ENCODE measurements at places on chromosomes 13 and 19.
A peak's percentile ranks its signal among the peaks of the same experiment; 100 is the strongest.

- no peak for DNase-seq
Measured at GRCh38 chr13:25922376-25922775, 129.4 kb downstream of the SHISA2 start.

- no peak for DNase-seq
Measured at GRCh38 chr19:41767115-41767514, 11.8 kb downstream of the CEACAM6 start.

DNA sequence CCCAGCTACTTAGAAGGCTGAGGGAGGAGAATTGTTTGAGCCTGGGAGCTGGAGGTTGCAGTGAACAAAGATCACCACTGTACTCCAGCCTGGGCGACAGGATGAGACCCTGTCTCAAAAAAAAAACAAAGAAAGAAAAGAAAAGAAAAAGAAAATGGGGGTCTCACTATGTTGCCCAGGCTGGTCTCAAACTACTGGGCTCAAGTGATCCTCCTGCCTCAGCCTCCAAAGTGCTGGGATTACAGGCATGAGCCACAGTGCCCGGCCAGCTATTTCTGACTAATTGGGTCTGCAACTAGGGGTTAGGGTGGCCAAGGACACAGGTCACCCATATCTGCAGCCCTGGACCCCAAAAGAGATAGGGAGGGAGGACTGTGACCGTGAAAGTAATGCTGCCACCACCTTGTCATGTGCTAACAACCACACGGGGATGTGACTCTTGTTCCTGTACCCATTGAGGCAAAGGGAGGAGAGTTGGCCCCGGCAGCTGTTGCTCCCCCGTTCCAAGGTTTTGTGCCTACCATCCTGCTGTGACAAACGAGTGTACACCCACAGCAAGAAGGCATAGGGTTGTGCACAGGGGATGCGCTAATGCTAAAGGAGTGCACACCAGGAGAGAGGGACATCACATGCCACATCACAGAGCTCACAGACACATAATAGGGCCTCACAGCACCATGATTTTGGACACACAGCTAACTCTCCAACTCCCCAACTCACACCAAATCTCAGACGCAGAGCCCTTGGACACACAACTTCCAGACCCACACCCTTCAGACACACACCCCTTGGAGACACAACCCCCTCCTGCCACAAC is 619 bp downstream of the MEF2B start:
- no peak for DNase-seq

DNA sequence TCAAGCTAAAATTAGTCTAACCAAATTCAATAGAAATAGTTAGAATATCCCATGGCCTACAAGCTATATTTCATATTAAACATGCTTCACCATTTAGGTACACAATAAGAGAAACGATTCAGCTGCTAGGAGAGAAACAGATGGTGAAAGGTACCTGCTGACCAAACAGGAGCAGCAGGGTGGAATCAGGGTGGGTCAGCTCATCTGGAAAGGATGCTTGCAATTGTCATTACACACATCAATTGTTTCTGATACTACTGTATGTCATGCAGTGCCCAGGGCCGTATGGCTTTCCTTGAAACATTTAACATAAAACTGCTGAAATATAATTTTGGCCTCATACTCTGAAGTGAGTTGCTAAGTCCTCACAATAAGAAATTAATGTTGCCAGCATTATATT is 776.0 kb downstream of the DACH1 start:
- DNase-seq = no peak

DNA sequence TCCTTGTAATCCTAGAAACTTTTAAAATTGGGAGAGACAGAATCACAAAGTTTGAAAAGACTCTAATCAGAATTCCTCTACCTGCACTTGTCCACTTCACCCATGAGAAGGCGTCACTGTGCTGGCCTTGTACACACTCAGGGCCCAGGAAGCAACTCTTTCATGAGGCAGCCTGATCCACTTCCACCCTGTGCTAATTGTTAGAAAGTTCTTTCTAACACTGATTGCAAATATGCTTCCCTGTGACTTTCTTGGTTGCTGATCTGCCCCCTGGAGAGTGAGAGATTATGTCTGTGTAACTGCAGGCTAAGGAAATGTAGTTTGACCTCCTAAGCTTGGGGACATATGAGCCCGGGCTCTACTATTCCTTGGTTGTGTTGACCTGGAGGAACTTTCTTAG is 494.6 kb downstream of the MYO16 start:
- no peak for DNase-seq

DNA sequence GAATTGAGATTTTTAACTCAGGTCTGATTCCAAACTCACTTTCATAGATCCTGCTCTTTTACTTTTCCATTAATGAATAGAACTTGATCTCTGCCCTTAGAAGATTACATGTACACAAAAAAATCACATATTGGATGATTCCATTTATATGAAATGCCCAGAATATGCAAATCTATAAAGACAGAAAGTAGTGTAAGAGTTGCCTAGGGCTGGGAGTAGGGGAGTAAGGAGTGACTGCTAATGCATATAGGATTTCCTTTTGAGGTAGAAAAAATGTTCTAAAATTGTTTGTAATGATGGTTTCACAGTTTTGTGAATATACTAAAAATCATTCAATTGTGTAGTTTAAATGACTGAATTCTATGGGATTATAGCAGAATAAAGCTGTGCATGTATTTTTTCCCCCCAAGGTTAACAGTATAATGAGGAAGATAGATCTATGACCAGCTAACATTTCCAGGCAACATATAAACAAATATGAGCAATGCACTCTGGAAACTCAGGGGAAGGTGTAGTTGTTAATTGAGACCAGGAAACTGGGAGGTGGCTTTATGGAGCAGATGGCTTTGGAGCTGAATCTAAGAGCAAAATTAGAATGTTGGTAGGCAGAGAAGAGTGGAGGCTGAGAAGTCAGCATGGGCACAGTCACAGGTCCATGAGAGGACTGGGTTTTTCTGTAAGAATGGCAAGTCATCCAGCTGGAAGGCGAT is 41.4 kb downstream of the LACC1 start:
- DNase-seq = no peak

DNA sequence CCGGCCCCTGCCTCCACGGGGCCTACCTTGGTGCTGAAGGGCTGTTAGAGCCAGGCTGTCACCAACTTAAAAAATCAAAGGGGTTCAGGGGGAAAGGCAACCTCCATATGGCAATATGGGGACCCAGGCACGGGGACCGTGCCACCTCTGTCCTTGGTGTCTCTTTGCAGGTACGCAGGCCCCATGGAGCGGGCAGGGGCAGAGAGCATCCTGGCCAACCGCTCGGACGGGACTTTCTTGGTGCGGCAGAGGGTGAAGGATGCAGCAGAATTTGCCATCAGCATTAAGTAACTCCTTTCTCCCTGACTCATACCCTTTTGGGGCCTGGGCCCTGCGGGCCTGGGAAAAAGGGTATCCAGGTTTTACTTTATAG is 39.6 kb upstream of the ADGRE1 start:
- no peak for DNase-seq

DNA sequence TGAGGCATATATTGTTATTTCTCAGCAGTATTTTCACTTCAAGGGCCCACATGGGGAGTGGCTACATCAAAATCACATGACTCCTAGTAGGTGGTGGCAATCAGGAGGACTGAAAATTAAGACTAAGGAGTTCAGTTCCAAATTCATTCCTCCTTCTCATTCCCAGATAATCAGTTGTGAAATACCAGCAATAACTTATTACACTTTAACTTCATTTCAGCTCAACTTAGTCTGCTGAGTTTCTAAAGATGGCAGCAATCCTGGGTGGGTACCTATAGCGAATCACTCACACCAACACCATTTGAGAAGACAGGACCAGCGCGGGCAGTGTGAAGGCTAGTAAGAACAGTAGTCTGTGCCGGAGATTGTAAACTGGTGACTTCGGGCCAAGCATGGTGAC is 63.9 kb upstream of the SLC10A2 start:
- no peak for DNase-seq

DNA sequence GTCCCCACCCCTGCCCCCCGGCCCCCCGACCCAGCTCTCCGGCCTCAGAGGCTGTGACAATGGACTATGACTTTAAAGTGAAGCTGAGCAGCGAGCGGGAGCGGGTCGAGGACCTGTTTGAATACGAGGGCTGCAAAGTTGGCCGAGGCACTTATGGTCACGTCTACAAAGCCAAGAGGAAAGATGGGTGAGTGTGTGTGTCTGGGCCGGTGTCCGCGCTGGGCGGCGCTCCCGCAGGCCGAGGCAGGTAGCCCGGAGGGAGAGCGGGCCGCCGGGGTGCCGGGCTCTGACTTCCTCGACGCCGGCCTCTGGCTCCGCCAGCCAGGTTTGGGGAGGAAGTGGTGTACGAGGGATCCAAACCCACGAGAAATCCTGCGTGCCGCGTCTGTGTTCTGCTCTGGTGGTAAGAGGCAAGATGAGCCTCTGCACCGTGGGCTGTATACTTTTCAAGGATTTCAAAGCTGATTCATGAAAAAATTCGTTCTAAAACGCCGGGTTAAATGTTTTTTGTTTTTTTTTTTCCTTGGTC is 718 bp downstream of the CDK8 start:
- DNase-seq = peak; percentile 54

- no peak for DNase-seq
Measured at GRCh38 chr19:8456064-8456463, 11.3 kb downstream of the HNRNPM start.

- no peak for DNase-seq
Measured at GRCh38 chr19:1154731-1155351, 19.2 kb downstream of the SBNO2 start.

DNA sequence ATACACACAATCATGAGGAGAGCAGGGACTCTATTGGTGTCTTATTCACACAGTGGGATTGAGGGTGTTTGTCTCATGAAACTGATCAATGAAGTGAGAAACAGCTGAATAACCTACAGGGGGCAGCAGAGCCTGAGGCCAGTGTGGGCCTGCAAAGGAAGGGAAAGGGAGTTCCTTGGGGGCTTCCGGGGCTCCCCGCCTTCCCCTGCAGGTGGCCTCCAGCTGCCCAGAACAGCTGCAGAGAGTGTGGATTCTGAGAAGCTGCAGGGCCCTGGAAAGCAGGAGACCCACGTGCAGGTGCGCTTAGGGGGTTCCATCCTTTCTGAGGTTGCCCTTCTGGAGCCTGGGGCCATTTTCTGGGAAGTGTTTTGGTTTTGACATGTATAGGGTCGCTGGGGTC is 20.1 kb downstream of the ZNF763 start:
- no peak for DNase-seq

DNA sequence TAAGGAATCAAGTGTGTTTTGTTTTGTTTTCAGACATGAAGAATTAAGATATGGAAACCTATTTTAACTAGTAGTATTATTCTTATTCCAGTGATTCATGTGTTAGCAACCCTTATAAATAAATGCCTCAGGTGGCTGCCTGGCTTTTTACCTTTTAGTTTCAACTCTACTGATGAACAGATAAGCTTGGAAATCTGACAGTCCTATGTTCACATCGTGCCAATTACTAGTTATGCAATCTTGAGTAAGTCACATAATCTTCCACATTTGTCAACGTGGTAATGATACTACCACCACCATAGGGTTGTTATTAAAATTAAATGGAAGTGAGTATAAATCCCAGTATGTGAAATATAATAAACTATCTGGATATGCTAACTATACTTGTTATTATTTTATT is 64.3 kb downstream of the TBC1D4 start:
- no peak for DNase-seq

- DNase-seq = no peak
Measured at GRCh38 chr13:26618726-26619125, 61.2 kb downstream of the WASF3 start.

- no peak for DNase-seq
Measured at GRCh38 chr19:40279120-40279551, 6.0 kb downstream of the AKT2 start.

GRCh38 chr13:23629566-23630272 is 59.5 kb downstream of the TNFRSF19 start:
- DNase-seq = no peak

DNA sequence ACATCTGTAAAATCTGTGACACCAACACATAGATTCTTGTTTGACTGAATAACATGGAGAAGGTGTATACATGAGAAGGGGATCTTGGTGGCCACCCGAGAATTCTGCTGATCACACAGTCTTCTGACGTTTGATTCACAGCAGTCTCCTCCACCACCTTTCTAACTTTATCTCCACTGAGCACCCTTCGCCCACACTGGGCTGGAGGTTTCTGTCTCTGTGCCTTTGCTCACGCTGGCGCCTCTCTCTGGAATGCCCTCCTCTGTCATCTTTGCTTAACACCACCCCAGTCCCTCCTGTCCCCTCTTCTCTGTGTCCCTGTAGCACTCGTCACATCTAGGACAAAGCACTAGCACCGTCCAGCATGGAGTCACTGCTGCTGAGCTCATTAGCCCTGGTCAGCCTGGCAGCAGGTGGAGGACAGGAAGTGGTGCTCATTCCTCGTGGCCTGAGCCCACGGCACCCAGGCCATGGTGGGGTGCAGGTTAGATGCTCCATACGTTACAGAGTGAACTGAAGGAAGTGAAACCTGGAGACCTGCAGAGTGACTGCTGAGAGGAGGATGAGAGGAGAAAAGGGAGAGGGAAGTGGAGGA is 384.6 kb downstream of the UQCRFS1 start:
- DNase-seq = no peak

DNA sequence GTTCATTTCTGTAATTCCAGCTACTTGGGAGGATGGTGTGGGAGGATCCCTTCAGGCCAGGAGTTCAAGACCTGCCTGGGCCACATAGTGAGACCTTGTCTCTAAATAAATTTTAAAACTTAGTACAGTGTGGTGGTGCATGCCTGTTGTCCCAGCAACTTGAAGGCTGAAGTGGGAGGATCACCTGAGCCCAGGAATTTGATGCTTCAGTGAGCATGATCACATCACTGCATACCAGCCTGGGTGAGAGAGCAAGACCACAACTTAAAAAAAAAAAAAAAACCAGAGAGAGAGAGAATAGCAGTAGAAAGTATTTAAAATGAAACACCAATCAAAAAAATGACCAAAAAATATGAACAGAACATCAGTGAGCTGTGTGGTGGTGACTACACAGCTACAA is 7.1 kb upstream of the ZNF823 start:
- no peak for DNase-seq

DNA sequence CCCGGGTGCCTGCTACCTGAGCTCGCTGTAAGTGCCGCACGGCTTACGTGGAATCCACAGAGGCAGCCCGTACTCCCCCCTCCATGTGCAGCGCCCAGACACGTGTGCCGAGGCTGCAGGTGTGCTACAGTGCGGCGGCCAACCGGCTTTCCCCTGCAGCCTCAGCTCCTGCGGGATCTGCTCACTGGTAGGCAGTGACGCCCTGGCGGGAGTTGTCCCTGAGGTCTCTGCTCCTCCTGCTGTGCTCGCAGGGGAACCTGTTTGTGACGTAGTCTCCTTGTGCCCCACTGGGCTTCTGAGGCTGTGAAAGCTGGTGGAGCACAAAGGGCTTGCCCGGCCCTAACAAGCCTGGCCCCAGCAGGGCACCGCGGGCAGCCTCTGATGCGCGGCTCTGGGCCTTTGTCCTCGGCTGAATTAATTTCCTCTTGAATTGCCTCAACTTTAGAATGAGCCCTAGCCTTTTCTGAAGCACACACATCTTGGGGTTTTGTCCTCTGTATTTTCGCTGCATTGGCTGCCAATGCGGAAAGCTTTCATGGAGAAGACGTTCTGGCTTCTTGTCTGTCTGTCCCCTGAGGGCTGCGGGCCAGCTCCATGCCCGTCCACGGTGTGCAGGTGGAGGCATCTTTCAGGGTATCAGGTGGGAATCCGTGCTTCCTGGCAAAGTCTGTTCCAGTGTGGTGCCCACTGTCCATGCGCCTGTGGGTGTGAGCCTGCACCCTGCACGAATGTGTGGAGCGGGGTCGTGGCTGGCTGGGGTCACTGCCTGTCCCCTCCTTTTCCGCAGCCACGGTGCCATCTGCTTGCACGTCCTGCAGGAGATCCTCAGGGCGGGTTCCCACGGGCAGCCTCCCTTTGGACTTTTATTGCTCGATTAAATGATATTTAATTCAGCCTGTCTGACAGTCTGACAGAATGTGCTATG is 77.3 kb upstream of the MCF2L start:
- no peak for DNase-seq

Measured in CD4-positive, alpha-beta T cell treated with Interleukin-15 for 4 hours (primary cell).